ENCODE measurements at places on chromosomes 12 and 14. TPM values are rescaled to one million over a fixed set of nuclear protein-coding genes. Genes with fewer than 3 reads are reported as not detected.

The PLEK2 gene
- 2.6 TPM for total RNA-seq

The ALG10B gene
- total RNA-seq = 3.4 TPM

The GLT8D2 gene
- 34.1 TPM for total RNA-seq

The SCN8A gene
- 0.35 TPM for total RNA-seq

The CCDC177 gene
- 0.12 TPM for total RNA-seq

The PTPN6 gene
- not detected for total RNA-seq

The TTC8 gene
- total RNA-seq = 12.6 TPM

The ZC2HC1C gene
- 2.5 TPM for total RNA-seq

The IQSEC3 gene
- total RNA-seq = 0.09 TPM

The RNASE3 gene
- total RNA-seq = not detected

The KRT77 gene
- total RNA-seq = not detected

The CLEC4D gene
- total RNA-seq = not detected

The GPR162 gene
- total RNA-seq = 3.7 TPM

The PARPBP gene
- 2.0 TPM for total RNA-seq

The SP7 gene
- total RNA-seq = not detected

The HOXC11 gene
- total RNA-seq = not detected

The CMA1 gene
- not detected for total RNA-seq

The PROX2 gene
- not detected for total RNA-seq

The MAPKAPK5 gene
- 23.0 TPM for total RNA-seq
